ENCODE measurements at places on chromosomes 3 and 15.

DNA sequence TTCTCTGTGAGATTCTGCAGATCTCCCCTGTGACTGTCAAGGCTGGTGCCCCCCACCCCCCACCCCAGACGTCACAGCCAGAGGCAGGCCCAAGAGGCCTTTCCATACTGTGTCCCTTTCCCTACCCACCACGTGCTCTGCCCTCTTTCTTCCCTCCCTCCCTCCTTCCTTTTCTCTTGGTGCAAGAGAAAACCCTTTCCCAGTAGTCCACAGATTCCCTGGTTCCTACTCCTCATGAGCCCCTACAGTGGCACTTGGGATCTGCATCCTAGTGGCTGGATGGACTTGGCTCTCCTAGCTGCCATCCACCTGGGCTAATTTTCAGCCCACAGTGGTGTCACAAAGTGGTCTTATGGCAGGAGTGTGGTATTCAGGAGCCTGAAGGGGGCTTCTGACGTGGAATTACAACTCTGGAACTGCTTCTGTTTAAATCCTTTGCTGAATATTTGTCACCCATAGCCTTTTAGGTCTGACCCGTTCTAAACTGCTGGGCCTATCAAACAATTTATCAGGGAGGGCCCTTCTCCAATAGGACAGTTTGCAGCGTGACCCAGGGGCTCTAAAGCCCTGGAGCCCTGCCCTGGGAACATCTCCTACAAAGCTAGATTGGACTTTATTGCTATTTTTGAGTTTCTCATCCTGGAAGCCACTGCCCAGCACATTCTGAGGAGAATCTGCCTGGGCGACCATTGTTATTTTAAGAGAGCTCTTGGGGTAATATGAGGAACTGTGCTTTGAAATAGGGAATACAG is 35.3 kb downstream of the KLF13 start:
- no peak for DNase-seq

- DNase-seq, result no peak
Observed at GRCh38 chr3:29080967-29081366, 199.9 kb upstream of the RBMS3 start.

DNA sequence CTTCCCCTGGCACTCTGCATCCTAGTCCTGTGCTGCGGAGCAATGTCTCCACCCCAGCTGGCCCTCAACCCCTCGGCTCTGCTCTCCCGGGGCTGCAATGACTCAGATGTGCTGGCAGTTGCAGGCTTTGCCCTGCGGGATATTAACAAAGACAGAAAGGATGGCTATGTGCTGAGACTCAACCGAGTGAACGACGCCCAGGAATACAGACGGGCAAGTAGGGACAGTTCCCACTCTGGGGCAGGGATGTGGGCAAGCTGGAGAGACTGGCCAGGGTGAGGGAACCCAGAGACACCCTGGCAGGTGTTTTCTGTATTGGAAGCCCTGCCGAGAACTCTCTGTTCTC is 247 bp downstream of the FETUB start:
- no peak for DNase-seq

DNA sequence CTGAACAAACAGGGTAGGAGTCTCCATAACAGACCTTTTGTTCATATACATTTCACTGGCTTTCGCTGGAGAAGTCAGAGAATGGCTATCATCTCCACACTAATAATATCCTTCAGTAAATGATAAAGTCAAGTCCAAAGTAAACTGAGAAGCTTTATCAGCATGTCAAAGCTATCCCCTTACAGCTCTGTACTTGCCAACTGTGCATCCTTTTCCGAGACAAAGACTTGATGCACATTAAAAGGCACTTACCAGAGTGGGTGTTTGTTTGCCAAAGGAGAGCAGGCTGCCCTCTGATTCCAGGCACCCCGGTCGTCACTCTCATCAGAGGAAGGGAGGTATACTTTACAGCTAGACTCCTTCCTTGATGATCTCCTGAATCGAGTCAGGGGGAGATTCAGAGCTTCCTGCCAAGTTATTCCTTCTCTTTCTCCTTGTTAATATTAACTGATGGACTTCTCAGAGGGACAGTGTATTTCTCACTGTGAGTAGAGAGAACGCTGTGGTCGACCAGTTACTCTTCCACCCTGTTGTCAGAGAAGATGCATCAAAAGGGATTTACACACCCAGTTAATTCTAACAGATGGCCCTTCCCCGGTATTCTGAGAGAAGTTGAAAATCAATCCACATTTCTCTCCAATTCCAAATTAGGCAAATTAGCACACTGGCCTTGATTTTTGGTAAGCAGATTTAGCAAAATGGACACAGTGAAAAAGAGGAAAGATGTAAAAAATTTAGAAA is 504.7 kb upstream of the NR2F2 start:
- no peak for DNase-seq

- no peak for DNase-seq
Observed at GRCh38 chr15:96338766-96339618, 8.5 kb downstream of the NR2F2 start.

GRCh38 chr3:8519774-8520448 is 18.3 kb downstream of the LMCD1 start:
- no peak for DNase-seq

- no peak for DNase-seq
Observed at GRCh38 chr3:103818800-103819199, 1384.0 kb downstream of the ZPLD1 start.

GRCh38 chr3:195451373-195452015 is 8.7 kb upstream of the ACAP2 start:
- no peak for DNase-seq

DNA sequence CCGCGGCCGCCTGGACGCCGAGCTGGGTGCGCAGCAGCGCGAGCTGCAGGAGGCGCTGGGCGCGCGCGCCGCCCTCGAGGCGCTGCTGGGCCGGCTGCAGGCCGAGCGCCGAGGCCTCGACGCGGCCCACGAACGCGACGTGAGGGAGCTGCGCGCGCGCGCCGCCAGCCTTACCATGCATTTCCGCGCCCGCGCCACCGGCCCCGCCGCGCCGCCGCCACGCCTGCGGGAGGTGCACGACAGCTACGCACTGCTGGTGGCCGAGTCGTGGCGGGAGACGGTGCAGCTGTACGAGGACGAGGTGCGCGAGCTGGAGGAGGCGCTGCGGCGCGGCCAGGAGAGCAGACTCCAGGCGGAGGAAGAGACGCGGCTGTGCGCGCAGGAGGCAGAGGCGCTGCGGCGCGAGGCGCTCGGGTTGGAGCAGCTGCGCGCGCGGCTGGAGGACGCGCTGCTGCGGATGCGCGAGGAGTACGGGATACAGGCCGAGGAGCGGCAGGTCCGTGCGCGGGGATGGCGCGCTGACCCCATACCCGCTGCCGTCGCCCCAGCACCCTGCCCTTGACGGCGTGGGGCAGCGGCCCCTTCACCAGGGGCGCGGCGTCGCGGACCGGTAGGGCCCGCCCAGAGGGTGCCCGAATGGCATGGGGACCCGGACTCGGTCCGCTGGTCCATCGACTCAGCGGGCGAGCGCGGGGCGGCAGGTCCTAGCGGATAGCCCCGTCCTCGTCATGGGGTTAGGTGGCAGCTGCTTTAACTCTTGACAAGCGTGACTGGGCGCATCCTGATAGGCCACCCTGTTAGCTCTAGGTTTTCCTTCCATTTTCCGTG is 848 bp downstream of the SYNM start:
- no peak for DNase-seq

- no peak for DNase-seq
Observed at GRCh38 chr3:105862217-105862616, 6.6 kb downstream of the CBLB start.

GRCh38 chr3:51297333-51297732 is 87.8 kb upstream of the MANF start:
- DNase-seq, result no peak

DNA sequence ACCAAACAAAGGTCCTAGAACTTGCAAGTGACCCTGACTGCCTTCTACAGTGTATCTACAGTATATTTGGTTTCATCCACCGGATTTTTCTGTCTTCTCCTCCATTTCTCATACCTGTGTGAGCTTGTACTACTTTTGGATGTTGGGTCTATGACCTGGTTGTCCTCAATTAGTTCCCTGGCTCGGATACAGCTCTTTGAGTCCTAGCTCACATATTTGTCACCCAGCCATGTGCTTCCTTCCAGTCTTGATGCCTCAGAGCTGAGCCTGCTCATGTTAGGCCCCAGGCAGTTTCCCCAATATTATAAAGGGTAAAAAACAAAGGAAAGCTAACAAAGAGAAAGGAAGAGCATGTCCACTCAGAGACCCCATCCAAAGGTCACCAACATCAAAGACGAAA is 28.2 kb downstream of the ZNF385D start:
- no peak for DNase-seq

DNA sequence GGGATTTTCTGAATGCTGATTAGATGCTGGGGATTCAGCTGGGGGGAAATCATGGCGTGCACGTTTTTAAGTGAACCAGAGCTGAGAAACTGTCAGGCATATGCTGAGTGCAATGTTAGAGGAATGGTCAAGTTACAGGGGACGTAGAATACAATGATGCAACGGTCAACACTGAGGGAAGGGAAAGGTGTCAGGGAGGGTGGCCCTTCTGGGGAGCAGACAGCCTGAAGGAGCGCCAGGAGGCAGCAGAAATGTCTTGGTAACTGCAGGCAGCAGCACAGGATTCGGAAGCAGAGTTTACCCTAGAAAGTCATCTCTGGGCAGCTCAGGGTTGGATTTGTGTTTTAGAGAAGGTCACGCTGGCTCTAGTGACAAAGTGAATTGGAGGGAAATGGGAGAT is 47.6 kb upstream of the RGMA start:
- no peak for DNase-seq

DNA sequence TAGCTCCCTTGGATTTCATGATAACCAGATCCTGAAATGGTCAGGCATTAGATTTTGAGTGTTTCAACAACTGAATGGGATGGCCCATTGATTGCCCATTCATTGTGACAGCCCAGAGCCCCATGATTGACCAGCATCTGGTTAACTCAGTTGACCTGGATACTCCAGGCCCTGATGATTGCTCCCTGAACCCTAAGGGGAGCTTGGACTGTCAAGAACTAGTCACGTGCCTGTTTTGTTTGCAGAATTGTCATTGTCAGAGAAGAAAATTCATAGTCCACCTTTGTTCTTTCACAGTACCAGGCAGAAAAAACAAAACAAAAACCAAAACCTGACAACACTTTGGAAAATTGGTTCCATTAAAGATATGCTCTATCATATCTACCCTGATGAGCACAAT is 241.3 kb upstream of the ONECUT1 start:
- DNase-seq, result no peak

- DNase-seq, result no peak
Observed at GRCh38 chr15:33654860-33655259, 313.4 kb upstream of the CHRM5 start.

DNA sequence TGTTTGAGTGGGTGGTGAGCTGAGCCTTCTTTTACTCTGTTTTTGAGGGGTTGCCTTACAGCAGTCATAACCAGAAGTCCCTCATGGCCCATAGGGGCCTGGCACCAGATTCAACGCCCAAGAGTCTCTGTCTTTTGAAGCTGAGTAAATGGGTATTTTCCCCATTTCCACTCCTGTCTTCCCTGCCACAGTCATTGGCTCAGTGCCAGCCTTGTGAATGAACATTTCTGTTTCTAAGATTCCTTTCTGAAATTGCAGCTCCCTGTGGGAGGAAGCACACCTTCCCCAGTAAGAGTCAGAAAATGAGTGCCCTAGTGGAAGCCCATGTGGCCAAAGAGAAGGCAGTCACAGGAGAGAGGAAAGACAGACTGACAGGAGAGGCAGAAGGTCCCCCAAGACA is 43.7 kb upstream of the POLR2M start:
- no peak for DNase-seq

DNA sequence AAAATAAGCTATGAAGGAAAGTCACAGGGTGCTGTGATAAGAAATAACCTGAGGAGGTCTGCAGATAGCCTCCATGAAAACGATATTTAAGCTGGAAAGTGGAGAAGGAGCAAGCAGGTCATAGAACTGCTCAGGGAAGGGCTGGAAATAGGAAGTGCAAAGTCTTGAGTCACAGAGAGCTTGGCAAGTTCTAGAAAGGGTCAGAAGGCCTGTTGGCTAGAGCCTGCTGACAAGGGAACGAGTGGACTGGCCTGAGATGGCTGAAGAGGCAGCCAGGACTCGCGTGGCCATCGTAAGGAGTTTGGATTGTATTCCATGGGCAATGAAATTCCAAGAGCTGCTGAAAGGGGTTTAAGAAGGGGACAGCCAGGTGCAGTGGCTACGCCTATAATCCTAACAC is 64.7 kb upstream of the IL12A start:
- no peak for DNase-seq

- no peak for DNase-seq
Observed at GRCh38 chr3:186425788-186426730, 64.0 kb upstream of the DGKG start.

GRCh38 chr3:69451594-69451993 is 65.7 kb upstream of the FRMD4B start:
- no peak for DNase-seq

GRCh38 chr15:65085990-65086679 is 9.6 kb downstream of the KBTBD13 start:
- DNase-seq, result no peak

GRCh38 chr15:96336596-96337364 is 6.3 kb downstream of the NR2F2 start:
- DNase-seq, result no peak

DNA sequence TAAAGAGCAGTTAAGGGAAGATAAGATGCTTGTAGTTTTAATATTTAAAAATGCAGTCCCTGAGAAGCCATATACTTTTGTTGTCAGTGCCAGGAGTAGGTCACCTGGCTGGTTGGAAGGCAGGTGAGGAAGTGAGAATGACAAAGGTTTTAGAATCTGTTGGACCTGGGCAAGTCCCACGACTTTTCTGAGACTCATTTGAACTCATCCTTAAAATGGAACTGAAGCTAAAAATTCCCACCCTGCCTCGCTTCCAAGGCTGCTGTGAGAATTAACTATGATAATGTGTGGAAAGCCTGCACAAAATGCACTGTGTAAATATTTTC is 77.1 kb downstream of the IQSEC1 start:
- no peak for DNase-seq

- no peak for DNase-seq
Observed at GRCh38 chr15:63089260-63090043, 32.2 kb upstream of the LACTB start.

- no peak for DNase-seq
Observed at GRCh38 chr3:129039271-129040038, 21.1 kb upstream of the GP9 start.

DNA sequence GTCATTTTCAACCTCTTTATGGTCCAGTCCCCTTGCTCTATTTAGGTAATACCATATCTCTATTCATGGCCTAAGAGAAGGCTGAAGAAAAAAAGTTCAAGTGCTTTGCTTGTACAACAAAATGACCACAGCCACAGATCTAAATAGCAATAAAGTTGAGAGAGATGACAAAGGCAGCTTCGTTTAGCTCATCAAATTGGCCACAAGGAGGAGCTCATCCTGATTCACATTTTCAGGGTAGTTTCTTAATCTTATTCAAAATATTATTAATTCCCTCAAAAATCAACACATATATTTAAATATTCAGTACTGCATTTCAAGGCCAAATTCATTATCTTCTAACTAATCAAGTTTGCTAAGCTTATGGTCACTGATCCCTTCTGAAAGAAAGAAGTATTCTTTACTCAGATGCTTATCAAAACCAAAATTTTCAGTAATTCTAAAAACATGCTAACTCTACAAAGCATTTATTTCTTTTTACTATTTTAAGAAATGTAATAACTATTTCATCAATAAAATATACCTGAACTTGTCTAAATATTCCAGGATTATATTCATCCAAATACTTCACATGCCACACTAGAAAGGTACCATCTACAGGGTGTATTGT is 85.5 kb downstream of the DMXL2 start:
- no peak for DNase-seq

All from activated T-helper 1 cell treated with anti-CD3 and anti-CD28 coated beads, Interleukin-2, amount 50 U/mL, for 16 hours (primary cell).